ENCODE measurements at places on chromosomes 4 and X. TPM values are rescaled to one million over a fixed set of nuclear protein-coding genes. Genes with fewer than 3 reads are reported as not detected.

DNA sequence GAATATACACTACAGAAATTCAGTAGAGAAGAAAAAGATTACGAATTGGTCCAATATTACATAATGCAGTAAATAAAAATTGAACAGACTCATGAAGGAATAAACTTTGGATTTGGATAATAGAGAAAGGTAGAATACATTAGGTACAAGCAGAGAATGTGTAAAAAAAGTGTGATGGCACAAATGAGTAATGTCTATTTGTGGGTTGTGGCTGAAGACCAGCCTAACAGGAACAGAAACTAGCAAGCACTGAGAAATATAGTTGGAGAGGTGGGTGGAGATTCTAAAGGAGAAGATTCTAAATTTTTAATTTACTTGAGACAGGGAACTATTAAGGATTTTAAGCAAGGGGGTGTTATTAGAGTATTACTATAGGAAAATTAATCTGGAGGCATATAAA, 15.2 kb upstream of the CLOCK start:
- peaks cover 15% of the 10 kb centered on the region for H3K4me1 ChIP-seq
- no peaks in the 10 kb centered on the region for H3K27me3 ChIP-seq
- H3K4me3 ChIP-seq, result no peak overlapping the region
- DNase-seq, result peak; percentile 29
- no peak overlapping the region for H3K27ac ChIP-seq

The GPAT3 gene
- 46.2 TPM for polyA plus RNA-seq

DNA sequence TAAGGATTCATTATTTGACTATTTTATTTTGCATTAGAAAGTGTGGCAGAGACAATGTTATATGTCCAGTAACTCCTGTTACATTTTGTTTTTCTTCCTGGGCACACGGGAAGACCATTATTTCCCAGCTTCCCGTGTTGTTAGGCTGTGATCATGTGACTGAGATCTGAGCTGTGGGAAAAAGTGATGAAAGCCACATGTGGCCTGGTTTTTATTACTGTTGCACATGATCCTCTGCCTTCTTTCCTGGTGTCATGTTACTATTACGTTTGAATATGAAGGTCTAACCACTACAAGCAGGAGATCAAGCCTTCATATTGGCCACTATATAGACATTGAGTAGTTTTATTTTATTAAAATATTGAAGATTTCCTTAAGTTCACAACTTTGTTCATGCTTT, 28.2 kb upstream of the MID1 start:
- no peak overlapping the region for H3K27ac ChIP-seq
- no peak for DNase-seq
- no peak overlapping the region for H3K4me3 ChIP-seq
- no peaks in the 10 kb centered on the region for H3K27me3 ChIP-seq

- H3K27ac ChIP-seq, result no peak overlapping the region
- H3K36me3 ChIP-seq, result no peaks in the 10 kb centered on the region
- no peak overlapping the region for H3K4me3 ChIP-seq
- DNase-seq, result no peak
- peaks cover 7% of the 10 kb centered on the region for H3K27me3 ChIP-seq
Observed at GRCh38 chrX:132119283-132119682, 8.5 kb downstream of the FRMD7 start.

GRCh38 chrX:123477673-123478072, 255.2 kb downstream of the THOC2 start:
- H3K36me3 ChIP-seq, result no peaks in the 10 kb centered on the region
- no peak overlapping the region for H3K27ac ChIP-seq
- no peak for DNase-seq

GRCh38 chr4:145130130-145130529, 32.0 kb downstream of the ABCE1 start:
- DNase-seq, result no peak
- H3K4me1 ChIP-seq, result peaks cover 11% of the 10 kb centered on the region
- no peak overlapping the region for H3K27ac ChIP-seq

DNA sequence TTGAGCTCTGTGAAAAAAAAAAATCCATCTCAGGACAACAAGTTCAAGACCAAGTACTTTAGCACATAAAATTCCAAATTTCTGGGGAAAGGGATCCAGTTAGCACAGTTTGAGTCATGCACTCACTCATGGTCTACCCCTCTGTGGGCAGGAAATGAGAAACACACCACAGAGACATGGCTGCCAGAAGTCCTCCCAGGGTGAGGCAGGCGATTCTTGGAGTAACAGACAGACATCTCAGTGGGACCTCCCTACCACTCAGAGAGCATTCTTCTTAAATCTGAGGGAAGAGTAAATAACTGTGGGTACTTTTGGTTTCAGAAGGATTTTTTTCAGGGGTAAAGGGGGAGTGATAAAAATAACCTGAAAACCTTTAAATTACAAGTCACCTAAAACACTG, 14.1 kb downstream of the CXCL1 start:
- DNase-seq, result no peak
- H3K27ac ChIP-seq, result no peak overlapping the region
- no peaks in the 10 kb centered on the region for H3K27me3 ChIP-seq
- H3K4me3 ChIP-seq, result no peak overlapping the region

GRCh38 chrX:48540028-48540375, 488 bp downstream of the TBC1D25 start:
- H3K4me3 ChIP-seq, result peak overlapping the region; percentile 71
- H3K36me3 ChIP-seq, result peaks cover 15% of the 10 kb centered on the region
- peaks cover 30% of the 10 kb centered on the region for H3K4me1 ChIP-seq
- H3K27ac ChIP-seq, result peak overlapping the region; percentile 86
- peak; percentile 60 for DNase-seq

The PRKG2 gene
- polyA plus RNA-seq, result not detected

DNA sequence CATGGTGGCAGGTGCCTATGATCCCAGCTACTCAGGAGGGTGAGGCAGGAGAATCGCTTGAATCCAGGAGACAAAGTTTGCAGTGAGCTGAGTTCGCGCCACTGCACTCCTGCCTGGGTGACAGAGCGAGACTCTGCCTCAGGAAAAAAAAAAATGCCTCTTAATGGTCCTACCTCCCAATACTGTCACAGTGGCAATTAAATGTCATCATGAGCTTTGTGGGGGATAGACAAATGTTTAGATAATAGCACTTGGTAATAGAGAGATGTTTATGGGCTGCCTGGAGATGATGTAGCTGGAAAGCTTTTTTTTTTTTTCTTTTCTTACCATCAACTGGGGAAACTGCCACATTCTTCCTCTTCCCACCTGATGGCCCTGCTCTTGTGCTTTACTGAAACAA, 33.0 kb downstream of the GRK4 start:
- H3K36me3 ChIP-seq, result no peaks in the 10 kb centered on the region
- no peak for DNase-seq
- no peak overlapping the region for H3K27ac ChIP-seq
- H3K27me3 ChIP-seq, result no peaks in the 10 kb centered on the region
- no peak overlapping the region for H3K4me3 ChIP-seq

The TSPAN7 gene
- not detected for polyA plus RNA-seq

GRCh38 chrX:111645607-111646006, 35.4 kb upstream of the ALG13 start:
- H3K4me1 ChIP-seq, result no peaks in the 10 kb centered on the region
- no peak overlapping the region for H3K4me3 ChIP-seq
- no peak overlapping the region for H3K27ac ChIP-seq
- H3K27me3 ChIP-seq, result no peaks in the 10 kb centered on the region
- DNase-seq, result no peak
- H3K36me3 ChIP-seq, result no peaks in the 10 kb centered on the region

The AKAP4 gene
- not detected for polyA plus RNA-seq

- DNase-seq, result no peak
- H3K27me3 ChIP-seq, result no peaks in the 10 kb centered on the region
- peaks cover 42% of the 10 kb centered on the region for H3K4me1 ChIP-seq
- peak overlapping the region; percentile 72 for H3K27ac ChIP-seq
Observed at GRCh38 chrX:13658602-13659001, 5.7 kb downstream of the TCEANC start.

GRCh38 chrX:38986586-38986985, 185.3 kb downstream of the MID1IP1 start:
- no peak for DNase-seq
- H3K4me1 ChIP-seq, result peaks cover 32% of the 10 kb centered on the region
- H3K4me3 ChIP-seq, result no peak overlapping the region
- no peaks in the 10 kb centered on the region for H3K27me3 ChIP-seq

GRCh38 chrX:101383679-101384205, 2.2 kb downstream of the BTK start:
- H3K4me3 ChIP-seq, result no peak overlapping the region
- DNase-seq, result no peak
- peak overlapping the region; percentile 58 for H3K27ac ChIP-seq
- no peaks in the 10 kb centered on the region for H3K27me3 ChIP-seq

The ATP2B3 gene
- not detected for polyA plus RNA-seq

The MAGEE1 gene
- not detected for polyA plus RNA-seq

The SNX12 gene
- polyA plus RNA-seq, result 5.0 TPM

- peak; percentile 65 for DNase-seq
- no peak overlapping the region for H3K27ac ChIP-seq
Observed at GRCh38 chr4:140300271-140300970, 73.0 kb upstream of the SCOC start.

- no peaks in the 10 kb centered on the region for H3K27me3 ChIP-seq
- H3K4me3 ChIP-seq, result no peak overlapping the region
- no peaks in the 10 kb centered on the region for H3K4me1 ChIP-seq
- DNase-seq, result no peak
Observed at GRCh38 chr4:143207555-143207954, 22.8 kb downstream of the USP38 start.

DNA sequence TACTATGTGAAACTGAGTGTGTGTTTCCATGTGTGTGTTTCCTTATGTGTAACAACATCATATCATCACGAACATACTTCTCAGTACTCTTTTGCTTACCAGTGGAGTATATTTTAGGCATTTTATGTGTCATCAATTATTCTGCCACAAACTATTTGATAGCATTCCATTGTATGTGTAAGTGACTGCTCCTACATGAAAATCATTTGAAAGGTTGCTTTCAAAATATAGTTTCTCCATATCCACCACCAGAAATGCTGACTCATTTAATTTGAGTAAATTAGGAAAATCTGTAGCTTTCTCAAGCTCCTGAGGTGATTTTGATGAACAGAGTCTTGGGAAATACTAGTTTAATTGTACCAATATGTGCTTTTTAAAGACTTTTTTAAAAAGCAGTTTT, 376.2 kb downstream of the PCDH18 start:
- no peaks in the 10 kb centered on the region for H3K36me3 ChIP-seq
- DNase-seq, result no peak
- H3K4me3 ChIP-seq, result no peak overlapping the region
- H3K27ac ChIP-seq, result no peak overlapping the region
- no peaks in the 10 kb centered on the region for H3K27me3 ChIP-seq

DNA sequence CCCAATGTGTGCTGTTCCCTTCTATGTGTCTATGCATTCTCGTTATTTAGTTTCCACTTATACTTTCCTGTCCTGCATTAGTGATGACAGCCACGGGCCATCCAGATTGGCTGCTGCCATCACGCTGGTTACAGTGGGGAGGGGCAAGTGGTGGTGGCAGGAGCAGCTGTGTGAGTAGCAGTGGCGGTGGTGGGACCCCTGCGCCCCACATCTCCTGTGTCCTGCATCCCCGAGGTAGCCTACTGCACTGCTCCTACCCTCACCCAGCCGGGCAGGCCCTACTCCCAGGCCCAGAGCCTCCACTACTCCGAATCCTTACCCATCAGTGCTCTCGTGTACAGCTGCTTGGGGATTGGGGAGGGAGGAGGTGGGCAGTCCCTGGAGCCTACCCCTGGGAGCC, 798.7 kb upstream of the AGA start:
- no peak overlapping the region for H3K27ac ChIP-seq
- no peaks in the 10 kb centered on the region for H3K27me3 ChIP-seq
- no peak for DNase-seq
- no peaks in the 10 kb centered on the region for H3K36me3 ChIP-seq

The ATP1B4 gene
- polyA plus RNA-seq, result not detected

DNA sequence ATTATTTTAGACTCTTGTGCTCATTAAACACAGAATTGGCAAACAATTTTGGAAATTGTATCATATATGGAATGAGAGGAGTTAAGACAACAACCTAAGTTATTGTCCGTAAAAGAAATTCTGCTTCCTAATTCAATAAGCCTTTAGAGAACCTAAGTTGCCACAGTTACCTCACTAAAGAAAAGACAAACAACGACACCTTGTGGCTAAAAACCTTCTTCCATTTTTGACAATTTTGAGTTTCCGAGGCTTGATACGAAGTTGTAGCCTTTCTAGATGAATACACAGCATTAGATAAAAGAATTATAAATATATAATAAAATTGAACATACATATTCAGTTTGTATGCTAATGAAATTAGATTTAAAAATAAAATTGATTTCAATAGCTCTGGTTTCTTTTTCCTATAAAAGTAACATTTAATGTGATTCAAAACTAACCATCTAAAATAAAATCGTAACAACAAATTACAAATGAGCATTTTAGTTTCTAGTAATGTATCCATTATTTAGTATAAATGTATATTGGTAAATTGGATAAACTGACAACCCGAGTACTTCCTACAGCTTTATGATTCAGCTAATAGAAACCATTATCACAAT, 275.1 kb downstream of the GPM6A start:
- DNase-seq, result no peak
- H3K4me1 ChIP-seq, result no peaks in the 10 kb centered on the region
- no peaks in the 10 kb centered on the region for H3K27me3 ChIP-seq
- H3K4me3 ChIP-seq, result no peak overlapping the region

DNA sequence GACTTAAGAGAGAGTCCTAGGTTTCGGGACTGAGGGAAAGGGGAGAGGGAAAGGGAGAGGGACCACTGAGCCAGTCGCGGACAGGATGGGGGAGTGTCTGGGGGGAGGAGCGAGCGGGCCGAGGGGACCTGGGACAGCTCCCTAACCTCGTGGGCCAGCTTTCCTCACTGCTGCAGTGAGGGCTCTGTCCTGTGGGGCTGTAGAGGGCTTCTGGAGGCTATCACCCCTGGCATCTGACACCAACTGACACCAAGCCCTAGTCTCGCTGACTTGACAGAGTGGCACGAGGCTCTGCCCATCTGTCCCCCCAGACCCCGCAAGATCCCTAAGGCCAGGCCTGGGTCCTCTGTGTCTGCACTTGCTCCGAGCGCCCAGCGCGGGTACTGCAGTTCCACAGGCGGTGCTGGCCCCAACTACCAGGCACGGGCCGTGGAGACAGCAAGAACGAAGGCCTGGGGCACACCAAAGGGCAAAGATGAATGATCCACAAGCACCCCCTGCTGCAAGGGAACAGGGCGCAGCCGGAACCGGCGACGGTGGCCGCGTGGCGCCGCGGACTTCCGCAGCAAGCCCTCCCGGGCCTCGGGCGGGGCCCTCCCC, 465 bp downstream of the HAUS7 start:
- H3K4me1 ChIP-seq, result peaks cover 18% of the 10 kb centered on the region
- peaks cover 2% of the 10 kb centered on the region for H3K27me3 ChIP-seq
- no peak for DNase-seq
- H3K4me3 ChIP-seq, result peak overlapping the region; percentile 52

DNA sequence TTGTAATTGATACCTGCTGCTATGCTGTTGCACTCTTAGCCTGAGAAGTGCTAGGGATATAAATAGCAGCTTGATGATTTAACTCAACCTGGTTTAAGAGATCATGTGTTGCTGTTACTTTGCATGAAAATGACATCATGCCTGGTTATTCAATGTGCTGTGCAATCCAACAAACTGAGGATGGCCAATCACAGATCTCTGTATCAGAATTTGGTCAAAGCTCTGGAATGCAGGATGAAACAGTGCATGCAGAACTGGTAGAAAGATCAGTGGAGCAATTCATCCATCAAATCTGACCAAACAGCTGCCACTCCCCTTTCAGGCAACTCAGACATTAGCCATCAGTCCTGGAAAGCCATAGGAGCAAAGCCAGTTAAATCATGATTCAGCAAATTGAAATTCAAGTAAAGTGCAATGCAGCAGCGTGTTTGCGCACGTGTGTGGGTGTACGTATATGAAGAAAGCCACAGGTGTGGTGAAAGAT, 160.3 kb upstream of the RASGEF1B start:
- H3K27ac ChIP-seq, result no peak overlapping the region
- no peaks in the 10 kb centered on the region for H3K27me3 ChIP-seq
- no peaks in the 10 kb centered on the region for H3K36me3 ChIP-seq

All from CD14-positive monocyte (primary cell).